Testis (tissue), 5 donors: ENCODE measurements at places on chromosomes 2 and 18.

- no peak overlapping the region for H3K27ac ChIP-seq
- DNase-seq: no peak
- no peaks in the 10 kb centered on the region for H3K36me3 ChIP-seq
- no peaks in the 10 kb centered on the region for H3K27me3 ChIP-seq
- no peaks in the 10 kb centered on the region for H3K4me1 ChIP-seq
- no peak overlapping the region for H3K4me3 ChIP-seq
These were observed 69.3 kb downstream of the ALPK2 start for GRCh38 chr18:58559427-58560186.

DNA sequence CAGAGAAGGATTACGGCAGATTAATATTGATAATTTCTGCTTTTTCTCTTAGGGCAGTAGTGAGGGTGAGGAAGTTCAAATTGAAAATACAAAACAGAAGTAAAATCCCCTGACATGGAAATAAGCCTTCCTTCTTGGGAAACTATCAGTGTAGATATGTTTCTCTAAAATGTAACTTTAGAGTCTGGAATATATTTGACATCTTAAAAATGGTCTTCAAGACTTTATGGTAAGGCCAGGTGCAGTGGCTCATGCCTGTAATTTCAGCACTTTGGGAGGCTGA lies 33.0 kb downstream of the INPP5D start:
- no peak overlapping the region for H3K27ac ChIP-seq
- H3K36me3 ChIP-seq: no peaks in the 10 kb centered on the region
- no peak overlapping the region for H3K4me3 ChIP-seq
- H3K4me1 ChIP-seq: no peaks in the 10 kb centered on the region
- no peaks in the 10 kb centered on the region for H3K27me3 ChIP-seq

GRCh38 chr2:6309415-6310255 lies 556.1 kb downstream of the CMPK2 start:
- no peaks in the 10 kb centered on the region for H3K27me3 ChIP-seq
- H3K36me3 ChIP-seq: no peaks in the 10 kb centered on the region
- DNase-seq: no peak
- no peak overlapping the region for H3K4me3 ChIP-seq
- H3K27ac ChIP-seq: no peak overlapping the region
- no peaks in the 10 kb centered on the region for H3K4me1 ChIP-seq

GRCh38 chr2:196266855-196267254 lies 95.5 kb upstream of the STK17B start:
- H3K4me1 ChIP-seq: peaks cover 4% of the 10 kb centered on the region
- H3K27me3 ChIP-seq: no peaks in the 10 kb centered on the region
- no peaks in the 10 kb centered on the region for H3K36me3 ChIP-seq
- no peak for DNase-seq
- no peak overlapping the region for H3K4me3 ChIP-seq
- H3K27ac ChIP-seq: no peak overlapping the region

DNA sequence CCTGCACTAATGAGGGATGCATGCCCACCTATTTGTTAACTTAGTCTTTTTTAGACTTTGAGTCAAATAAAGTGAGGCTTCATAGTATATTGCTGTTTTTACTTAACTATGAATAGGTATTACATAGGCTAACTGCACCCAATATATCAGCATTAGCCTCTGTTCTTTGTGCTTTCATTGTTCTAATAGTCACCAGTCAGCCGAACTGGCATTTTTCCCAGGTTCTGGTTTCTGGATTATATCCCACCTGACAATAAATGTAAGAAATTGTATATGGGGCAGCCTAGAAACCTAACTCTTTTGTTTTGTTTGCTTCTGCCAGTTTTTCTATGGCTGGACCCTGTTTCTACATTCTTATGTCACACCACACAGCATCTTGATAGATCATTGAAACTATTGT lies 1672.4 kb upstream of the LRRTM1 start:
- no peak for DNase-seq
- H3K27me3 ChIP-seq: no peaks in the 10 kb centered on the region
- H3K4me1 ChIP-seq: no peaks in the 10 kb centered on the region
- H3K27ac ChIP-seq: no peak overlapping the region
- no peak overlapping the region for H3K4me3 ChIP-seq
- H3K36me3 ChIP-seq: no peaks in the 10 kb centered on the region

GRCh38 chr2:150101947-150102346 lies 385.5 kb downstream of the RND3 start:
- H3K27me3 ChIP-seq: no peaks in the 10 kb centered on the region
- H3K36me3 ChIP-seq: no peaks in the 10 kb centered on the region
- no peak for DNase-seq

- H3K27me3 ChIP-seq: no peaks in the 10 kb centered on the region
- H3K4me3 ChIP-seq: no peak overlapping the region
- H3K27ac ChIP-seq: peak overlapping the region; percentile 40
- no peak for DNase-seq
- H3K36me3 ChIP-seq: no peaks in the 10 kb centered on the region
These were observed 178.5 kb downstream of the ERBB4 start for GRCh38 chr2:212360068-212360460.
